ENCODE measurements at places on chromosomes 7 and 10. TPM values are rescaled to one million over a fixed set of nuclear protein-coding genes. Genes with fewer than 3 reads are reported as not detected.

NT5C2 gene
- total RNA-seq, result 91.7 TPM

FAM237B gene
- not detected for total RNA-seq

ADCYAP1R1 gene
- not detected for total RNA-seq

ZNF239 gene
- 4.7 TPM for total RNA-seq

AHCYL2 gene
- 25.2 TPM for total RNA-seq

GRCh38 chr7:70317356-70317755 is 719.1 kb downstream of the AUTS2 start:
- no peak for DNase-seq

GRCh38 chr7:20359341-20359963 is 28.8 kb downstream of the ITGB8 start:
- DNase-seq, result no peak

DNA sequence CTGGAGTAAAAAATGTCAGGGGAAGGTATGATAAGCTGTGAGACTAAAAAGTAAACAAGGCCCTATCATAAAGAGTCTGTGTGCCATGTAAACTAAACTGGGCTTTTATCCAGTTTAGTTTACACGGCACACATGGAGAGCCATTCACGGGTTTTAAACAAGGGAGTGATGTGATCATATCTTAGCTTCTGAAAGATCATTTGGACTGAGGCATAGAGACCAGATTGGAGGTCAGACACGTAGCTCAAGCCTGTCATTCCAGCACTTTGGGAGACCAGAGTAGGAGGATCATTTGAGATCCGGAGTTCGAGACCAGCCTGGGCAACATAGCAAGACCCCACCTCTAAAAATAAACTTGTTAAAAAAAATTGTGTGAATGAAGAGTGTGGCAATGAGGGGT is 50.1 kb downstream of the SKIDA1 start:
- no peak for DNase-seq

DNA sequence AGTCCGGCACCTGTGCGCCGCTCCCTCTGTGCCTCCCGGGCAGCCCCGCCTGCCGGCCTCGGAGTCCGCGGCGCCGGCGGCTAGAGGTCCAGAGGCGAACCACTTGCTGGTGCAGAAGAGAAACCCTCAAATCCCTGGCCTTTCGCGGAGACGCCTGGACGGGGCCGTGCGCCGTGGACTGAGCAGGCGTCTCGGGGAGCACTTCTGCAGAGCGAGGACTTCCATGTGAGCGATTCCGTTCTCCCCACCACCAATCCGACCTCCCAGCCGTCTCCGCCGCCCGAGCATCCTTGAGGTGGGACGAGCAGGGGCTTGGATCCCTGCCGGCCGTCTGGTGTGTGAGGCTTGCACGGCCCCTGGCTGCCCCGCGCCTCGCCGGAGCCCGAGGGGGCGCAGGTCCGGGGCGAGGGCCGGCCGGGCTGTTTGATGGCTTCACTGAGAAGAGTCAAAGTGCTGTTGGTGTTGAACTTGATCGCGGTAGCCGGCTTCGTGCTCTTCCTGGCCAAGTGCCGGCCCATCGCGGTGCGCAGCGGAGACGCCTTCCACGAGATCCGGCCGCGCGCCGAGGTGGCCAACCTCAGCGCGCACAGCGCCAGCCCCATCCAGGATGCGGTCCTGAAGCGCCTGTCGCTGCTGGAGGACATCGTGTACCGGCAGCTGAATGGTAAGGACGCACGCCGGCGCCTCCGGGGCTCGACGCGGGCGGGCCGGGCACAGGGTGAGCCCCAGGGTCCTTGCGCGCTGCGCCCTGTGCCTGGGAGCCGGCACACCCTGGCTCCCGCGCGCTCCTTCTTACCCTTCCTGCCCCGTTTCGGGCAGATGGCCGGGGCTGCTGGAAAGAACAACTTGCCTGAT is 660 bp downstream of the GALNT17 start:
- DNase-seq, result peak; percentile 43

DNA sequence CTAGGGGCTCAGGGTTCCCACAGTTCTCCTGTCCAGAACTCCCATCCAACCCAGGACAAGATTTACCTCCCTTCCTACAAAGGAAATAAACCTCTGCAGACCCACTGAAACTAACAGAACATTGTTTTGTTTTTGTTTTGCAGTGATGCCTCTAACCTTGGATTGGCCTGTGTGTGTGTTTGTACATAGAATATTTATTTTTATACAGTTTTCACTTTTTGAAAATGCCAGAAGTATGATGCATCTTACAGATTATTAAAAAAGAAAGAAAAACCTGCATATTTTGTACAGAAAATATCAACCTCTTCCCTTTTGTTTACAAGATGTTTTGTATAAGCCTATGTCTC is 94.1 kb upstream of the MACROH2A2 start:
- no peak for DNase-seq

DNA sequence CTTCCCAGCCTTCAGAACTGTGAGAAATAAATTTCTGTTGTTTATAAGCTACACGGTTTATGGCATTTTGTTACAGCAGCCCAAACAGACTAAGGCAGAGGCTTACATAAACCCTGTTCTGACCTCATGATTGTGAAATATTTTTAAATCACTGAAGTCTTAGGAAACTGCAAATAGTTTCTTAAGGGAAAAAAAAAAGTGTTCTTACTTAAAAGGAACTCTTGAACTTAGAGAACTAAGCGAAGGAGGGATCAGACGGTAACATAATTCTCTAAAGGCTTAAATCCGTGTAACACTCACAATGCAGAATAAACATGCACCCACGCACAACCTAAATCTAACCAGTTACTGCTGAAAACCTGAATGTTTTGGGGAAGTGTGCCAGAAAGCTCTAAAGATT is 749.1 kb upstream of the LRRTM3 start:
- DNase-seq, result peak; percentile 15

DNA sequence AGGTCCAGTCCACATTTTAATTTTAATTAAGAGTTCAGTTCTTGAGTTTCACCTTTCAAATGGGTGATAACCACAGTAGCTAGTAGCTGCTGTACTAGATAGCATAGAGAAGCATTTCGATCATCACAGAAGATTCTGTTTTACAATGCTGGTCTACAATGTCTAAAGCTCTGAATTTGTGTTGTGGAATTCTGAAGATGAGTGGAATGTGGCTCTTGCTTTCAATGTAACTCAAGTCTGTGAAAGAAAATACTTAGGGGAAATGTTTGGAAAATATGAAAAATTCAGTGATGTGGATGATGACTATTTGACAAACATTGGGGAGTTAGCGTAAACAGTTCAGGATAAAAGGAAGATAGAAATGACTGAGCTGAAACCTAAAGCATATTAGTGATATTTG is 139.4 kb downstream of the GNAT3 start:
- DNase-seq, result no peak

- DNase-seq, result no peak
These were observed 189.9 kb downstream of the HERPUD2 start for GRCh38 chr7:35505066-35505465.

GRCh38 chr10:69449841-69450240 is 1.4 kb upstream of the TSPAN15 start:
- peak; percentile 70 for DNase-seq

- DNase-seq, result peak; percentile 89
These were observed at the start of gene CDK14 for GRCh38 chr7:90595801-90596670. TSS of gene CDK14 (plus strand) at chr7:90596321. CDS start at chr7:90596628, 307 bp downstream.

- no peak for DNase-seq
These were observed 4.6 kb downstream of the CDK5 start for GRCh38 chr7:151053096-151053495.

DNA sequence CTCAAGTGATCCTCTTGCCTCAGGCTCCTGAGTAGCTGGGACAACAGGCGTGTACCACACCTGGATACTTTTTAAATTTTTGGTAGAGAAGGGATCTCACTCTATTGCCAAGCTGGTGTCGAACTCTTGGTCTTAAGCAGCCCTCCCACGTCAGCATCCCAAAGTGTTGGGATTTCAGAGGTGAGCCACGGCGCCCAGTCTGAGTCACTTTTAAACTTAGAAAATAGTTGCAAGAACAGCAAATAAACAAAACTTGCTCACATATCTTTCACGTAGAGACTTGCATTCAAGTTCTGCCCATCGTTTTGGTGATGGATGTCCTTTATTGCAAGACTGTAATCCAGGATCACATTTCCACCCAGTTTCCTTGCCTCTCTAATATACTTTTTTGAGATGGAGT is 16.6 kb downstream of the GTF2I start:
- DNase-seq, result no peak

DNA sequence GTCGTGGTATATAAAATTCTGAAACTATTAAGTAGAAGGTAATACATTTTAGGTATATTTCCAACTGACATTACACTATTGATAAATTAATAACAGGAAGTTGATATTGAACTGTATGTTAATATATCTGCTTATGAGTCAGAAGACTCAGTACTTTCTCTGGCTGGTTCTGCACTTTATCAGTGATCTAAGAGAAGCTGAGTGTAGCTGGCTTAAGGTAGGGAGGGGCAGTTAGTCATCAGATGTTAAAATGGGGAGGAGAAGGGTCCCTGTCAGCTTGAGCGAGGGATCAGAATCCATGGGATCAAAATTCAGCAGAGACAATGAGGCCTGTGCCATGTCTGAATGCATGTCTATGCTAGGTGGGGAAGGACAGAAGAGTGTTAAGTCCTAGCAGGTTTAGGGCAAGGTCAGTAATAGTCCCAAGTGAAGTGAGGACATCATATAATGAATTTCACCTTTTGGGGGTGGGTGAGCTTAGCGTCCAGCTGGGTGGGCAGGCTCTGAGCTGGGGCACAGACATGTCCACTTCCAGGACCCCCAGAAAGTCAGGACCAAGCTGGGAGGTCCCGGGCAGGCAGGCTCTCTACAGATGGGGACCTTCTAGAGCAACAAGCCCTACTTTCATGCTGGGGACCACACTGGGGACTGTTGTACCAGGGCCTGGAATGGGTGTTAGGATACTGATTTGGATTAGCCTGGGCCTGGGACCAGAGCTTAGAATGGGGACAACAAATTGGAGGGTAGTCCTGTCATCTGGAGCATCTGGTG is 82.9 kb downstream of the WDFY4 start:
- DNase-seq, result no peak

- no peak for DNase-seq
These were observed 27.4 kb downstream of the SFMBT2 start for GRCh38 chr10:7383442-7383841.

DNA sequence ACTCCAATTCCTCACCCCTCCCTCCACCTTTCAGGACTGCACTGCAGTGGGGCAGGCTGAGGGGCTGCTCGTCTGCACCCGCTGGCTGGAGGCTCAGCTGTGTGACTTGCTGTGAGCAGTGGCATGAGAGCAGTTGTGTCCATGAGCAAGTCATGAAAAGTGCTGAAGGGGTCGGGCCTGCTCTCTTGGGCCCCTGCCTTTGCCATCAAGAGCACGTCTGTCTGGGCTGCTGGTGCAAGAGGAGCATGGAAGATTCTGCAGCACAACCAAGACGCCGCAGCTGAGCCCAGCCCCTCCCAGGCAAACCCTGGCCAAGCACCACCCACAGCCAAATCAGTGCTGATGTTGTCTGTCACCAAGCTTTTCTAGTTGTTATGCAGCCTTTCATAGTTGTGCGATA is 284.3 kb downstream of the TCERG1L start:
- no peak for DNase-seq

DNA sequence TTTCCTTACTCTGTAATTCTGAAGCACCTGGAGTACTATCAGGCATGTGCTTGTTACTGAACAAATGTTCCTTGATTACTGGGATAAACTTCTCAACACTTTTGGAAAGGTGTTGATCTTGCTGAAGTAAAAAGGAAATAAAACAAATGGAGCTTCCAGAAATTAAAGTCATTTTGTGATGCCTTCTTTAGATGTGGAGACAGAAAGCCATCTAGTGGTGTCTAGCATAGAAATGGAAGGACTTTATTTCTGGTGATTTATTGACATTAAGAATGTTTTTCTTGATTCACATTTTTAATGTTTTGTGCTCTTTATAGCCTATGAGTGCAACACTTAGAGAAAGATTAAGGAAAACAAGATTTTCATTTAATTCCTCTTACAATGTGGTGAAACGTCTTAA is 1.4 kb downstream of the SFR1 start:
- DNase-seq, result no peak

GRCh38 chr10:73641328-73642060 is at the start of gene MYOZ1:
TSS of gene MYOZ1 (minus strand) at chr10:73641474. CDS start at chr10:73640017, 1,457 bp downstream.
- no peak for DNase-seq

DNA sequence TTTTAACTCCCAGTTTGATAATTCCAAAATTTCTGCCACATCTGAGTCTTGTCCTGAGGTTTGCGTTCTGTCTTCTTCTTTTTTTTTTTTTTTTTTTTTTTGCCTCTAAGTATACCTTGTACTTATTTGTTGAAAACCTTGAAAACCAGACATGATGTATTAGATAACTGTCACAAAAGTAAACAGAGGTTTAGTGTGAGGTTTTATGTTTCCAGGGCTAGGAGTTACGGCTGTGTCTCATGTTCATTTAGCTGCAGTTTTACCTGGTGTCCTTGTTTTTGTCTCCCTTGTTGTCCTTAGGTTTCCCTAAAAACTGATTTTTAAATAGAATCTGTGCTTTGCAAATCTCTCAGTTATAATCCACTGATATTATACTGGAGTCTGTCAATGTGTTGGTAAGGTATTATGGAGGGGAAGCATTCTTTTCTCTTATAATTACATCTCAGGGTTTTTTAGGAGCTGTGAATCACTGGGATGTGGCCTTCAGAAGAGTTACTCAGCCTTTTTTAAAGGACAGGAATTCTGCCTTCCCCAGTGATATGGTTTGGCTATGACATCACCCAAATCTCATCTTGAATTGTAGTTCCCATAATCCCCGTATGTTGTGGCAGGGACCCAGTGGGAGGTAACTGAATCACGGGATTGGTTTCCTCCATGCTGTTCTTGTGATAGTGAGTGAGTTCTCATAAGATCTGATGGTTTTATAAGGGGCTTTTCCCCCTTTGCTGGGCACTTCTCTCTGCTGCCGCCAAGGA is 95.0 kb downstream of the CDCA7L start:
- DNase-seq, result peak; percentile 56

GRCh38 chr10:101968940-101969321 is 87.0 kb downstream of the ARMH3 start:
- DNase-seq, result no peak

DNA sequence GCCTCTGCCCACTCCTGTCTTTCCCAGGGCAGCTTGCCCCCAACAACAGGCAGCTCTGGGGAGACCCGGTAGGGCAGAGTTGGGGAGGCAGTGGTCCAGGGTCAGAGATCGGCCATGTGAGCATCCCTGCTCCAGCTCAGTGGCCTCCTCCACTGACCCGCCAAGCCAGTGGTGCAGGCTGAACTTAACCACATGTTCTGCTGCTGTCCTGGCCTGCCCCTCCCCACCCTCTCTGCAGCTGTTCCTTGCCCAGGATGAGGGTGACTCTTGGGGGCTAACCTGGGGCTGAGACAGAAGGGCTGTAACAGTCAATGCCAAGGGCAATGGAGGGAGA is 349.3 kb downstream of the PLXNA4 start:
- DNase-seq, result no peak

DNA sequence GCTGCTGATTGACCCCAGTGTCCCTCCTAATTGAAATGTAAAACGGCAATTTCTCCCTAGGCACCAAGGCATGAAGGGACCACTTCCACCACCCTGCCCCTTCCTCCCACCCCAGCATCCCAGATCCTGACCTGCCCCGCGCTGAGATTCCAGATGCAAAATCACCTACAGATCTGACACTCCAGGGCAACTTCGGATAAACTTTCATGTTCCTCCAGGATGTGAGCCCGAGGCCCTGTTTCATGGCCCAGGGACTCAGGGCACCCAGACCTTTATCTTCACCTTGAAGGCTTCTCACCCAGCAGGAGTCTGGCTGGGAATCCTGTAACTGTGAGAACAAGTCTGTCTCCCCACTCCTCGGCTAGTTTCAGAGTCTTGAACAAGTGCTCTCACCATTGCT is 361.8 kb downstream of the PLXNA4 start:
- DNase-seq, result no peak
